ENCODE measurements at places on chromosomes 4 and X.
A peak's percentile ranks its signal among the peaks of the same experiment; 100 is the strongest.

DNA sequence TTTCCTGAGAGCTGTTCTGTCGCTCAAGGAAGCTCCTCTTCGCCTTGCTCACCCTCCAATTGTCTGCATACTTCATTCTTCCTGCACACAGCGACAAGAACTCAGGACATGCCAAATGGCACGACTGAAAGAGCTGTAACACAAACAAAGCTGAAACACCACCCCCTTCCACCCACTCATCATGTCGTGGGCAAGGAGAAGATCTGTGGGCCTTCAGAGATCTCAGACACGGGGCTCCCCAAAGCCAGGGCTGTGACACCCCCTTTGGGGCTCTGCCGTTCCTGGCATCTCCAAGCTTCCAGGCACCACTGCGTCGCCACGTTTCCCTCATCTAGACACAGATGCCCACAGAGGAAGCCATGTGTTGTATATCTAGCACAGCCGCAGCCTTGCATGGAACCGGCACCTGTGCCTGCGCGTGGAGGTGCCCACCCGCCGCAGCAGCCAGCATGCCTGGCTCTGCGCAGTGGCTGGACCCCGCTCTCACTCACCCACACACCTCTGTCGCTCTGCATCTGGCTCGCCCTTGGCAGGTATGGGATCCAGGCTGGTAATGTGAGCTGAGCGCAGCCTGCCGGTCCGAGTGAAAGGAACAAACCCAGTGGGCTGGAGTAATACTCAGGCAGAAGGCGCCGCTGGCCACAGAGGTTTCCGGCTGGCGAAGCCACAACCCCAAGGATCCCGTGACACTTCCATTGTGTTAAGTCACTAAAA is 676.4 kb upstream of the INTU start:
- DNase-seq = no peak

DNA sequence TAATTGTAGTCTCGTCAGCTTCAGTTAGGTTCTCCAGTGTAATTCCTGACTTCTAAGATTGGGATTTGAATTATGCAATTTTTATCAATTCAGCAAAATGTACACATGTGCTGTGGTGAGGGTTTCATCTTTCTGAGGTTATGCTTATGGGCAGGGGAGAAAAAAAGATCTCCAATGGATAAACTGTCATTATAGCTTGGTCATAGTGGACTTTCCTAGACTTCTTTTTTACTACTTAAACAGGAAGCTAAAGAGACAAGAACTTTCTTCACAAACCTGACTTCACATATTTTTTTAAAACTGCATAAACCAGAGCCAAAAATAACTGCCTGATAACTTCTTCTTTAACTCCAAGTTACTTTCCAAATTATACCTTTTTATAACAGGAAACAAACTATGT is 21.7 kb upstream of the SPP1 start:
- DNase-seq = no peak

DNA sequence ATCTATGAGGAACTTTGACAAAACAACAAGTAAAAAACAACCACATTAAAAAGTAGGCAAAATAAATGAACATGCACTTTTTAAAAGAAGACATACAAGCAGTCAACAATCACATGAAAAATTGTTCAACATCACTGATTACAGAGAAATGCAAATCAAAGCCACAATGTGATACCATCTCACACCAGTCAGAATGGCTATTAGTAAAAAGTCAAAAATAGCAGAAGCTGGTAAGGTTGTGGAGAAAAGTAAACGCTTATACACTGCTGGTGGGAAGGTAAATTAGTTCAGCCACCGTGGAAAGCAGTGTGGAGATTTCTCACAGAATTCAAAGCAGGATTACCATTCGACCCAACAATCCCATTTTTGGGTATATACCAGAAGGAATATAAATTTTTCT is 17.0 kb upstream of the LNX1 start:
- no peak for DNase-seq

DNA sequence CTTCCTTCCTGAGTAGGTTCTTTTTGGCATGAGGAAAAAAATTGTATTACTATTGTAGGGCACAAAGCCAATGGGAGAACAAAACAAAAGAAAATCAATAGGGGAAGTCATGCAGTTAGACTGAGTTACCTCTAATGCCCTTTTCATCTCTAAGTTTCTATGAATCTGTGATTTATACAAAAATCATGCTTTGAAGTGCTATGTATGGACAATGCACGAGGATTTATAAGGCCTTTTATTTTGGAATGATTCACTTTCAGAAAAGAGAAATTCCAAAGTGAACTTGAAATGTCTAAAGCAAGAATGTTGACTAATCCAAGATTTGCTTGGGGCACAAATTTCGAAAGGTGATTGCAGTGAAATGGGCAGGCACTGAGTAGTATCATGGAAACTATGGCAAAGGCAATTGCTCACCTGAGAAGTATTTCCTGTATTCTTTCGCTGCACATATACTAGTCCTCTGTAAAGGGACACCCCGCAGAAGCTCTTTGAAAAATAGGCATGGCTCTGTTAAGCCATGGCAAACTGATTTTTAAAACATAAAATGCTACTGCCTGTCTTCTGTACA is 52.8 kb downstream of the ADGRG4 start:
- no peak for DNase-seq

DNA sequence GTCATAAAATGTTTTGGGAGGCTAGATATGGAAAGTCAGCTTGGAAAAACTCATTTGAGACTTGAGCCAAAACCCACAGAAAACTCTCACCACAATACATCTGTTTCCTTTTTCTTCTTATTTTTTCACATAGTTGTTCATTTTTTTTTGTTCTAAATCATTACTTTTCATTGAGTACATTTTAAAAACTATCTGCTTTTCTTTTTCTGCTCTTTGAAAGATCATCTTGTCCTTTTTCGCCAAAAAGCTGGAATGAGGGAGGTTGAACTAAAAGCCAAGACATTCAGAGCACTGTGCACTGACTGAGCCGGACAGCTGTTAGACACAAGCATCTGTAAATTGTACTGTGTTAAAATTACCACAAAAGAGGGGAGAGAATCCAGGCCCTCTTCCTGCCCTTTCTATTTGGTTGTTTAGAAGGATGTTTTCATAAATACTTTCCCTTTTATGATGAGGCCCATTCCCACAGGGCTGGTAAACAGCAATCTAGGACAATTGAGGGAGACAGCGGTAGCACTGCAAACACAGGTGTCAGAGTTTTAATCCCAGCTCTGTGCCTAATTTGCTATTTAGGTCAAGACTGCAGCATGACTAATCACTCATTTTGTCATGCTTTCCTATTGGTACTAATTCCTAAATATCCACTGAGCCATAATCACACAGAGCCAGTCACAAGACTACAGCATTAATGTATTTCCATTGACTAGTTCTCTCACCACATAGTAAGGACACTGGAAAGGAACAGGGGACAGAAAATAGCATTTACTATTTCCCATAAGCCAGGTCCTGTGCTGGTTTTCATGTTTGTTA is 7.3 kb upstream of the RNF150 start:
- DNase-seq = no peak

DNA sequence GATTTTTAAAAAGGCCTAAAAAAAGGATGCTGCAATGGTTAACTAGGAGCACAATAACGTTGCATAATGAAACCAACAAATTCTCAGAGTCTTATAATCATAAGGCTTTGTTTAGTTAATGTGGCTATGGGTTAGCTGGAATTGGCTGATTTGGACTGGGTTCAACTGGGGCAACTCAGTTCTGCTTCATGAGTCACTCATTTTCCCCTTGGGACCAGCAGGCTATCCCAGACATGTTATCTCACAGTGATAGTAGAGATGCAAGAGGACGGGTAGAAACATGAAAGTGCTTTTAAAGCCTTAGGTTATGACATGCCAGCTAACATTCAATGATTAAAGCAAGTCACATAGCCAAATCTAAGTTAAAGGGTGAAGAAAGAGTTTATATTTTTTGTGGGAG is 189.2 kb upstream of the GK2 start:
- DNase-seq = no peak

DNA sequence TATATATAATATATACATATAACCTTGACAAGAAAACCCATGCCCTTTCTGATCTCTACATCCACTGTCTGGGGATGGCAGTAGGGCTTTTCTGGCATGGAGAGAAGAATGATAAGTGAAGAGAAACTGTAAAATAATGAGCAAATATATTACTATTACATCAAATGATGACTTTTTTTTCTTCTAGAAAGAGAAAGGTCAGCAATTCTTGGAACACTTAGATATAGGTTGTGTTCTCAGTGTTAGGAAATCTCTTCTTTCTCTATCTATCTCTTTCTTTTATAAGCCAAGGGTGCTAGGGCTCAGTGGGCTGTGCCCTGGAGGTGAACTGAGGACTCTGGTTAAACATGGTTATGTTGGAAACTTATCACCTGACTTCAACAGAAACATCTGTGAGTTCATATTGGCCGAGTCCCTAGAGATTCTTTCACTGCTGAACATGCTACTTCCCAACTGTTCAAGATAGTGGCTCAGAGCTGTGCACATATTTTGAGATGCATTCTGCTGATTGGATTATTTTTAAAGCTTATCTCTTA is 265.1 kb downstream of the GBA3 start:
- DNase-seq = no peak

- no peak for DNase-seq
Observed at GRCh38 chr4:336893-337142, 796 bp upstream of the ZNF141 start.

DNA sequence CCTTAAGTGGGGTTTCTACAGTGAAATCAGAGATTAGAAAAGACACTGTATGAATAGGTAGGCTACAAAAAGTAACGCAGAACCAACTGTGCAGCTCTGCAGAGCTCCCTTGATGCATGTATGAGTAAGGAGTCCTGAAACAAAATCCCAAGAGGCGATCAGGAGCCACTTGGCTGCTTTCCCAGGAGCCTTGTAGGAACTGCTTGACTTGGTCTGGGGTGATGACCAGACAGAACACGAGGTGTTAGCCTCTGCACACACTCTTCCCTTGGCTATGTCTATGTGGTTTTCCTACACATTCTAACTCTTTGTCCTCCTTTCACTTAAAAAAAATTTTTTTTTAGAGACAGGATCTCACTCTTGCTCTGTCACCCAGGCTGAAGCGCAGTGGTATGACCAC is 22.8 kb upstream of the AP1S2 start:
- DNase-seq = no peak

DNA sequence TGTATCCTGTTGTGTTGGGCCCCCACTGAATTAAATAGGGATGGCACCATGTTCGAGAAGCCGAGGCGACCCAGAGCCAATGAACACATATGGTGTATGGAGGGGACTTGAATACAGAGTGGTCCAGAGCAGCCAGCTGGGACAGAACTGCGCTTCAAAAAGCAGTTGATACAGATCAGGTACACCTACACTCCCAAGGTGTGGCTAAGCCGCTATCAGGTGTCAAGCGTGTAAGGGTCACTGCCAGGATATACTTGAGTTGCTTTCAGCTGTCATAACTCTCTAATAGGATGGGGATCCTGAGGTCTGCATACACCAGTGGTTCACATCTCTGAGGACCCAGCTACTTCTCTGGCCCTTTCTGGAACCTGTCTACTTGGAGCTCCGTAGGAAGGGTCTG is 3.2 kb upstream of the WDR1 start:
- DNase-seq = no peak

DNA sequence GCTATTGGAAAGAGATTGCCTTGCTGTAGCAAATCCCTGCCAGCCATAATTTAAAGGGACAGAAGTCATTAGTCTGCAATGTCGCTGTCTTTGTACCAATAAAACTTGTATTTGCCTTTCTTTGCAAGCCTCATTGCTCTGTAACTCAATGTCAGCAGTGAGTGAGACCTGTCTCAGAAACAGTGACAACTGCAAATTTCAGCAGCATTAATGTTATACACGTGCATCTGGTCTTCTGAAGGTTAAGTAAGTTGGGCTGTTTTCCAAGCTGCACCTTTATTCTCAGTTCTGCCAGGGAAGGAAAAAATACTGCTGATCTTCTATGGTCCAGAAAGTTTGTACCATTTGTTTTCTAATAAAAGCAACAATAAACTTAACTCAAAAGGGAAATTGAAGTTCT is 543.1 kb downstream of the TRIML1 start:
- DNase-seq = no peak

DNA sequence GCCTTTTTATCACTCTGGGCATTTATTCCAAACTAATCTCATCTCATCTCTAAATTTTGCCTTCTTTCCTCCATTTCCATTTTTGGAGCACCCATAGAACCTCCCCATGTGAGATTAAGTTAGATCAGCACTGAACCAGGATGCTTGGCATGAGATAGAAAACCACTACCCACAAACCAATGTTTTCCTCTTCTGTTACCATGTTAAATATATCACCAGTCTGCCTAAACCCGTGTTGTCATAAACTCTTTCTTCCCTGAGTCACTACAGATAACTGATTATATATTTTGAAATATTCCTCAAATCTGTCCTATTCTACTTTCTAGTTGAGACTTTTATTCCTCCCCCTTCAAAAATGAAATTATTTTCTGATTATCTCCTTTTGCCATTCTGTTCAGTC is 37.6 kb downstream of the GABRB1 start:
- no peak for DNase-seq

DNA sequence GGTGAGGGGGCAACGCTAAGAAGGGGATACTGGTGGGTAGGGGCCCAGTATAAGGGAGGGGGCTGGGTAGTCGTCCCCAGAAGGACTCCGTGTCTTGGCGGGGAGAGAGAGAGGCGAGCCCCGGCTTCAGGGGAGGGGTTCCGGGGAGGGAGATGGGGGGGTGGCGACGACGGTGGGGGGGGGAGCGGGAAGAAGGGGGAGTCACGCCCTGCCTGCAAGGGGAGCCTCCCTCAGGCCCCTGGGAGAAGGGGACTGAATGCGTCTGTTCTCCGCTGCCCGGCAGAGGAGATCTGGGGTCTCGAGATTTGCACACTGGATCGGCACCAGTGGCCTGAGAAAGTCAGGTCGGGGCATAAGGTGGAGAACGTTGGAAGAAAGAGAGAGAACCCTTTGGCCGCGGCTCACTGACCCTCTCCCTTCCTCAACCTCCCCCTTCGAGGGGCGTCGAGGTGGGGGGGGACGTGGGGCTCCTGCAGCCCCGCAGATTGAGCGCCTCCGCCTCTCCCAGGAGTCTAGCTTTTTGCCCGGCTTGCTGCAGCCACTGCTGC is 609 bp upstream of the BCORL1 start:
- DNase-seq = no peak

- DNase-seq = no peak
Observed at GRCh38 chr4:60562334-60562733, 637.8 kb upstream of the ADGRL3 start.

- no peak for DNase-seq
Observed at GRCh38 chr4:91279899-91280298, 1023.9 kb upstream of the GRID2 start.

DNA sequence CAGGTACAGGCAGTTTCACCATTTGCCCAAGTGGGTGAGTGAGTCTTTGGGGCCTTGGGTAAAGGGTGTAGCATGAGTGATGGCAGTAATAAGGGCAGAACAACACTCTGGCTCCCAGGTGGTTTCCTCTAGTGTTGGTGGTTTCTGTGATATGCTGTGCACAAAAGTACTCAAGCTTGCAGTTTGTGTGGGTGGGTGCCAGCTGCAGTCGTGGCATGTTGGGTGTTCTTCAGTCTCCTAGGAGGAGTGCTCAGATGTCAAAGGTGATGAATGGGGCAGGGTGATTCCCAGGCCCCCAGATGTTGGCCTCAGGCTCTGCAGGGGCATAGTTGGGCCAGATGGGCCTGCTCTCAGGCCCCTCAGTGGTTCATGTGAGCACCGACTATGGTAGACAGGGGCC is 166.1 kb upstream of the KLF8 start:
- DNase-seq = no peak

- peak; percentile 75 for DNase-seq
Observed at GRCh38 chr4:151408630-151409469, at the start of gene FHIP1A. Gene FHIP1A (plus strand): TSS chr4:151409176. CDS start chr4:151566260, 157,084 bp downstream.

GRCh38 chrX:372856-373640 is 13.7 kb downstream of the PPP2R3B start:
- no peak for DNase-seq

- DNase-seq = no peak
Observed at GRCh38 chrX:133045986-133046385, 50.9 kb downstream of the USP26 start.

All from stimulated activated CD4-positive, alpha-beta T cell treated with anti-CD3 and anti-CD28 coated beads, Interleukin-15, amount 100 ng/mL, for 1 hour (primary cell).